ENCODE measurements at places on chromosomes 3 and 15. TPM values are rescaled to one million over a fixed set of nuclear protein-coding genes. Genes with fewer than 3 reads are reported as not detected.

DNA sequence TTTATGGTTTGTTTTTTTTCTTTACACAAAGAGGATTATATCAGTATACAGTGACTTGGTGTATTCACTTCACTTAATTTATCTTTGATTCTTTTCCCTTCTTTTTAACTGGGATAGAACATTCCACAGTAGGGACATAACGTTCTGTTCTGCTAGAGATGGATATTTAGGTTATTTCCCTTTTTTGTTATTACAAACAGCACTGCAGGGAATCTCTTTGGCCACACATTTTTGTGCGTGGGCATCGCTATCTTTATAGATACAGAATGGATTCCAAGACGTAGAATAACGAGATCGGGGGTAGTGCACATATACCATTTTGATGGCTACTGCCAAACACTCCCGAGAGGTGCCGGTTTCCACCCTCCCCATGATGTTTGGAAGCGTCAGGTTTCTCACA lies 44.8 kb downstream of the PXYLP1 start:
- no peaks in the 10 kb centered on the region for H3K27me3 ChIP-seq
- H3K4me1 ChIP-seq: peaks cover 21% of the 10 kb centered on the region
- no peaks in the 10 kb centered on the region for H3K36me3 ChIP-seq
- H3K27ac ChIP-seq: no peak overlapping the region

DNA sequence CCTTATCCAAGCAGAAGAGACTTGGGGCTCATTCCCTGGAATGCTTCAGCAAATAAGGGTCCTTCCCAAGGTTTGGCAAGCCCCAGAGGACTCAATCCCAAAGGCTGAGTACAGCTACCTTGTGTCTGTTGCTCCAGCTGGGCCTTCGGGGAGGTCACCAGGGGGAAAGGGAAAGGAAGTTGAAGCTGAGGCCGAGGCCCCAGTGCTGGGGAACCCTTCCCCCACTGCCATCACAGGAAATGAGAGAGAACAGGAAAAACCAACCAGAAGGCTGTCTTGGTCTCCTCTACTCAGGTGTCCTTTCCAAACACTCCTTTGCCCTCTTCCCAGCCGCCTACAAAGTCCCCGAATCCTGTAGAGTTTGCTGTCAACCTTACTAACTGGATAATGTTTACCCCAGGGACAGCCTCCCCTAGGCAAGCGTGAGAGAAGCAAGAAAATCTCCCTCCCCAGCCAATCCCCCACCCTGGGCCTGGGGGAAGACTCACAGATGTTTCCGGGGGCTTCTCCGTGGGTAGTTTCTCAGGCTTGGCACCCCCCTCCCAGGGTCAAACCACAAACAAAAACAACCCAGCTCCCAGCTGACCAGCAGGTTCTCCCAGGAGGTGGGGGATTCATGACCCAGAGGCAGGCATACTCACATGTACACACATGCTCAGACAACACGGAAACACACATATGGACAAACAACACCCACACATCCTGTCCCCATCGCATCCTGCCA lies 5.5 kb downstream of the CSRNP1 start:
- peaks cover 67% of the 10 kb centered on the region for H3K4me1 ChIP-seq
- H3K27ac ChIP-seq: peak overlapping the region; percentile 100
- DNase-seq: no peak
- peak overlapping the region; percentile 18 for H3K4me3 ChIP-seq

DNA sequence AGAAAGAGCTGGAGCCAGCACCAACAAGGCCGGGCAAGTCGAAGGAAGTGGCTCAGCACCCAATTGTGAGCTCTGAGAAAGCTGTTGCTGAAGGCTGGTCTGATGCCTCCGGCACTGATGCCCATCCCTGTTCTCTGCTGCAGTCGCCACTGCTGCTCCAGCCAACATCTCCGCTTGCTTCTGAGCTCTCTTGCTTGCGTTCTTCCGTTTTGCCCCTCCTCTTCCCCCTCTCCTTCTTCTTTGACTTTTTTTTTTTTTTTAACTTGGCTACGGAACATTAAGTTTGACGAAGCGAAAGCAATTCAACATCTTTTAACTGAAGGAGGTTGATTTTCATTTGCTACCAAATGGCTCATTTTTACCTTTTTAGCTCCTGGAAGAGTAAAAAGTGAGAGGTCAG lies 442.9 kb downstream of the MCTP2 start:
- H3K36me3 ChIP-seq: no peaks in the 10 kb centered on the region
- no peak for DNase-seq
- H3K4me3 ChIP-seq: no peak overlapping the region
- no peaks in the 10 kb centered on the region for H3K27me3 ChIP-seq
- H3K4me1 ChIP-seq: no peaks in the 10 kb centered on the region
- H3K27ac ChIP-seq: no peak overlapping the region

DNA sequence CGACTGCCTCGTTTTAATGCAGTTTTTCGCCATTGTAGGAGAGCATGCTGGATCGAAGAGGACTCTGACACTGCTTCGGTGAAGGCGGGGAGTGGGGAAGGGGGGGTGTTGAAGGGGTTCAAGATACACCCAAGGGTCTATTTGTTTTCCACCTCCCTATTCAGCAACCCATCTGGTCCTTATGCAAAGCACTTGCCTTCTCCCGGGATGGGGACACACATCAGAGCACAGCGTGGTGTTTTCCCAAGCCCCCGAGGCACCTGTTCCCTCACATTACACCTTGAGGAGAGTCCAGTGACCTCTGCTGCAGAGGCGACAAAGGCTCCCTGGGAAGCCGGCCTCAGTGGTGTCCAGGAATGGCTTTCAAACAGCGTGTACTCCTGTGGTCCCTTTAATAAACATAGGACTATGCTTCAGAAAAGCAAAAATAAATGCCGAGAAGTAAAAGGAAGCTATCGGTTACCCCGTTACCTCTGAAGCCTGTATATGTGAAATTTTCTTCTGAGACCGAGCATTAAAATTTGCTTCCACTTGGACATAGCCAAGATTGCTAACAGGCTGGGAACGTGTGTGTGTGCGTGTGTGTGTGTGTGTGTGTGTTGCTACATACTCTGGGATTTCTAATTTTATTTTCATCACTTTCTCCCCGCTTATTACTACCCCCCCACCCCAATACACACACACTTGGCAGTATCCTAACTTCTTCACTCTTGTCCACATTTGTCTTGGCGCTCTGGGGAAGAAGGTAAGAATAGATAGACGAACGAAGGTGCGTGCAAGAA lies 53.2 kb downstream of the CCDC54 start:
- no peak for DNase-seq
- H3K27me3 ChIP-seq: no peaks in the 10 kb centered on the region
- H3K4me3 ChIP-seq: peak overlapping the region; percentile 73
- no peaks in the 10 kb centered on the region for H3K36me3 ChIP-seq
- peak overlapping the region; percentile 94 for H3K27ac ChIP-seq
- no peaks in the 10 kb centered on the region for H3K4me1 ChIP-seq

GRCh38 chr15:88022716-88023115 lies 233.8 kb downstream of the NTRK3 start:
- no peak for DNase-seq
- H3K27ac ChIP-seq: no peak overlapping the region
- H3K4me3 ChIP-seq: no peak overlapping the region
- no peaks in the 10 kb centered on the region for H3K27me3 ChIP-seq
- no peaks in the 10 kb centered on the region for H3K36me3 ChIP-seq

CEP70 gene
- total RNA-seq: 42.6 TPM

FAM107A gene
- total RNA-seq: 26.3 TPM

AMIGO3 gene
- 0.71 TPM for total RNA-seq

ACSBG1 gene
- total RNA-seq: 1.7 TPM

Measured in sigmoid colon (tissue), 7 donors.